ENCODE measurements at places on chromosomes 3 and 15.

DNA sequence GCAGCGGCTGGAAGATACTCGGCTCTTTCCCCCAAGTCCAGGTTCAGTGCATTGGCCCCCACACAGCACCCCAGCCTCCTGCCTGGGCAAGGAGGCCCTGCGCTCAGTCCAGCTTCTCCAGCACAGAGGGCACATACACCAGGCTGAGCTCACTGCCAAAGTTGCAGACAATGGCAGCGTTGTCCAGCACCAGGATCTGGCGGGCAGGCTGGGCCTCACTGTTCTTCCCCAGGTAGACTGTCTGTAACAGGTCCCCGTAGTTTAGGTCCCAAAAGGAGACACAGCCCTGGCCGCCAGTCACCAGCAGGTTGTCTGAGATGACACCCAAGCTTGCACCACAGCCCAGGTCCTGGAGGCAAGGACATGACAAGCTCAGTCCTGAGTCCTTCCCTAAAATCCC, 32.9 kb downstream of the PTPN23 start:
- DNase-seq: peak; percentile 70

- DNase-seq: no peak
Observed at GRCh38 chr3:72694398-72694797, 153.8 kb downstream of the SHQ1 start.

DNA sequence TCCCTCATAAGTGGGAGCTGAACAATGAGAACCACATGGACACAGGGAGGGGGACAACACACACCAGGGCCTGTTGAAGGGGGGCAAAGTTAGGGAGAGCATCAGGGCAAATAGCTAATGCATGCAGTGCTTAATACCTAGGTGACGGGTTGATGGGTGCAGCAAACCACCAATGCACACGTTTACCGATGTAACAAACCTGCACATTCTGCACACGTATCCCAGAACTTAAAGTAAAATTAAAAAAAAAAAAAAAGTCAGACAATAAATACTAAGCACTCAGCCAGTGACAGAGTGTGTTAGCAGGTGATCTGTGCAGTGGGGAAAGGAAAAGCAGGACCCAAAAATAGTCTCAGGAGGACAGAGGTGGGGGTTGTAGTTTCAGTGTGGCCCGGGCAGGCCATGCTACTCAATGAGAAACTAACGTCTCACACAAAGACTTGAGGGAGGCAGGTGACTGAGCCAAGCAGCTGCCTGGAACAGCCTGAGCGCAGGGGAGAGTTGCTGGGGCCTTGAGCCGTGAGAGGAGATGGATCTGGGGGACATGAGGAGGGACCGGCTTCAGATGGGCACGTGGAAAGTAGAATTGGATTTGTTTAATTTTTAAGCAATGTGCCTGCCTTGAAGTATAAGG, 18.4 kb downstream of the ANKDD1A start:
- DNase-seq: no peak

DNA sequence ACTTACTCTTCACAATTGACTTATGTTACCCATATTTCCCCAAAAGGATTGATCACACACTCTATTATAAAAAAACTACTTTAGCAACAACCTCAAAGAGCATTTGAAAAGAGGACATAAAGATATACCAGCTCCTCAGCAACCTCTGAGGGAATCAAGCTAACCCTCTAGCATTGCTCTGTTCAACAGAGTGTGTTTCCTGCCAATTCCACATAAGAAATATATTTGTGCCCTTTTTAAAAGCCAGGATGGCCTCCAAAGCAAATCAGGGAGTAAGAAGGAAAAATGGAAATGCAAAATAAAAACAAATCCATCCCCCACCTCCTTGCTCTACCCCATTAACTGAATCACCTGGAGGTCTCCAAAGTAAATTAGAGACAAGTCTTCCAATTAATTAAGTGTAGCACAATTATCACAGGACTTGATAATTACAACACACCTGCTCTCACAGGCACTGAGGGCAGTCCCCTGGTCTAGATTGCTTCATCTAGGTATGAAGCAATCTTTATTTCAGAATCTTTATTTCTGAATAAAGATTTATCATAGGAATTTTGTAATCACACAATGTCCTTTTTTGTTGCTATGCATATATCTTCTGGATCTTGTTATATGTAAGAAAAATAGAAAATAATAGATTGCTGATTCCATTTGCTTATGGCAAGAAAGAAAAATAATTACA, 34.8 kb downstream of the GPR176 start:
- DNase-seq: no peak

GRCh38 chr15:67397139-67397538, 123.8 kb upstream of the C15orf61 start:
- no peak for DNase-seq

DNA sequence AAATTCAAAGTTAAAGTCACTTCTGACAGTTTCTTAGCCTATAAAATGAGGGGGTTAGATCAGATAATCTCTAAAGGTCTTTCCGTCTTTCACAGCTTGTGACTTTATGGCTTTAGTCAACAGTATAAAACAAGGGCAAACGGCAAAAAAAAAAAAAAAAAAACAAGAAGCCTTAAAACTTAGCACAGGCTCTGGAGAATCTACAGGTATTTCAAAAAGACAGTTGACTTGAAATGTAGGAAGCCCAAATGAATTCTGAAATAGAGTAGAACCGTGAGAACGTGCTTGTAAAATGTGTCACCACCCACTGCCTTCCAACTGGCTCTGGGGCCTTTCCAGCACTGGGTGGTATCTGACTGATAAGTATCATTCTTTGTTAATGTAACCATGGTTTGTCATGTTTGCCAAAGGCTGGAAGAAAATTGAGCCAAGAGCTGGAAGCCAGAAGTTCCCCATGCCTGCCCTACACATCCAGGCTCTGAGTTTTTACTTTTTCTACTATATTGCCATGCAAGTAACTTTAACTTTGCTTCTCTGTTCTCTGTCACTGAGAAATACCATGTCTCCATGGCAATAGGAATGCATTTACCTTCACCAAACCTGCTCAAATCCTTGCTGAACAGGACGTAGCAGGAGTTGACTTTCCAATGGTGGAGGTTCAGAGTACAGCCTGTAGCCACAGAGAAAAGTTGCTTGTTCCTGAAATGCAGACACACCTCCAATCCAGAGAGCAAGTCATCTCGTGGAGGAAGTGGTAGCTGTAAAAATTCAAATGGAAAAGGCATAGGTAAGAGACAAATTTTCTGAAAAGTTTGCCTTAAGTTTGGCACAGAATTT, 35.8 kb upstream of the THSD4 start:
- no peak for DNase-seq

GRCh38 chr15:57114070-57114469, 195.6 kb downstream of the TCF12 start:
- DNase-seq: no peak

GRCh38 chr15:61459785-61460707, 230.9 kb upstream of the RORA start:
- DNase-seq: no peak

GRCh38 chr3:134504132-134504531, 18.3 kb downstream of the CEP63 start:
- DNase-seq: no peak

DNA sequence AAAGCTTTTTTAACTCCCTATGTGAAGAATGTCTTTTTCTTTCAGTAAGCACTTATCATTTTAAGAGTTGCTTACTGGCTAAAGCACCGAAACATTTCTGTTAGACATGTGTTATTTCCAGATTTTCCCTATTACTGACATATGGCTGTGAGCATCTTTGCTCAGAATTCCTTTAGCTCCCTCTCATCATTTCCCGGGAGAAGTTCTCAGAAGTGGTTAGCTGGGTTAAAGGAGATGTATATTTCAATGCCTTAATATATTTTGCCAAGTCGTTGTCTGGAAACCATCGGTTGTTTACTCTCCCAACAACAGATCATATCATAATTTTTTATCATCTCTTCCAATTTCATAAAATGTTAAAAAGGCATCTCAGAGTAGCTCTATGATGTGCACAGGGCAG, 396.5 kb downstream of the OCA2 start:
- no peak for DNase-seq

DNA sequence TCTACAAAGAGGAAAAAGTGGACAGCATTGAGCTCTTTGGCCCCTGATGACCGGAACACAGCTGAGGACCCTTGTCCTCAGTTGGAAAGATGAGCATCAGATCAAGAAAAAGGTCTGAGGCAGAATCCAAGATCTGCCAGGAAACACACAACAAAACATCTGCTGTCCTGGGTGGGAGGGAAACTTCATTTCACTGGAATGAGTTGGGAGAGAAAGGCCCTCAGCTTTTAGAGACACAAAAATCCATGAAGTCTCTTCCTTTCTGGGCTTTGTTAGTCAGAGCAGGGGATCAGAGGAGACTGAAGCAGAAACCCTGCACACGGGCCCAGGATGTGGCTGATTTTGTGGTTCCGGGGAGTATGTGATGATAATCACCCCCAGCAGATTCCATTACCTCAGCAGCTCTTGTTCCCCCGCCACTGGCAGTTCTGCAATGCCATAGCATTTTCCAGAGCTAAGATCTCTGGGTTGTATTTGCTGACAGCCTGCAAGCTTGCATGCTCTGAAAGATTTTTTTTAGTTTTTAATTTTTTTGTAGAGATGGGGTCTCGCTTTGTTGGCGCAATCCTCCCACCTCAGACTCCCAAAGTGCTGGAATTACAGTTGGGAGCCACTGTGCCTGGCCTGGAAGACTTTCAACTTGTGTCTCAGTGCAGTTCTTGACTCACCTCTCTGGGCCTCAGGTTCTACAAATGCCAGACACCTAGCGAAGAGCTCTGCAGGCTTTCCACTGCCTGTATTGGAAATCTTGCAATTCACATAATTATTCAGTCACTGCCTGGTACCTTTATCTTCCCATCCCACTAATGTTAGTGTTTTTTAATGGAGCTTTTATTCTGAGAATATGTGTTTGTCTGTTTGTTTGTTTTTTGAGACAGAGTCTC, 5.8 kb upstream of the TATDN2 start:
- no peak for DNase-seq

- no peak for DNase-seq
Observed at GRCh38 chr3:109900783-109901182, 563.4 kb upstream of the DPPA4 start.

Measured in midbrain (tissue), 1 donor.